ENCODE measurements at places on chromosomes 7 and 10. TPM values are rescaled to one million over a fixed set of nuclear protein-coding genes. Genes with fewer than 3 reads are reported as not detected.

The NPC1L1 gene
- total RNA-seq: 0.16 TPM

DNA sequence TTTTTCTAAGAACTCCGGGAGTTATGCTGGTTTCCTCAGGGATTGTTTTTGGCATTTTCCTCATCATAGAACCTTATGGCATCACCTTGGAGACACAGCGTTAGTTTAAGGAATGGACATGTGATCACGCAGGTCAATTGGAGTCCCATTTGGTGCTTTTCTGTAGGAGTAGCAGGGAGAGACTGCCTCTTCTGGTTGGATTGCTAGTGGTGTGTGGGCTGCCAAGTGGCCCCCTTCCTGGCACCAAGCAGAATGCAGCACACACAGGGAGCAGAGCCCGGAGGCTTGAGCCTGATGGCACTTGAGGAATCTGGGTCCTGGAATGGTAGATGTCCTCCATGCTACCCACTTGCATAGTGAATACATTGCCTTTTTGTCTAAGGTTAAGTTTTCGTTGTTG, 57.9 kb downstream of the SDK1 start:
- DNase-seq: no peak

- no peak for DNase-seq
Observed at GRCh38 chr7:29045258-29046086, 87.3 kb upstream of the TRIL start.

DNA sequence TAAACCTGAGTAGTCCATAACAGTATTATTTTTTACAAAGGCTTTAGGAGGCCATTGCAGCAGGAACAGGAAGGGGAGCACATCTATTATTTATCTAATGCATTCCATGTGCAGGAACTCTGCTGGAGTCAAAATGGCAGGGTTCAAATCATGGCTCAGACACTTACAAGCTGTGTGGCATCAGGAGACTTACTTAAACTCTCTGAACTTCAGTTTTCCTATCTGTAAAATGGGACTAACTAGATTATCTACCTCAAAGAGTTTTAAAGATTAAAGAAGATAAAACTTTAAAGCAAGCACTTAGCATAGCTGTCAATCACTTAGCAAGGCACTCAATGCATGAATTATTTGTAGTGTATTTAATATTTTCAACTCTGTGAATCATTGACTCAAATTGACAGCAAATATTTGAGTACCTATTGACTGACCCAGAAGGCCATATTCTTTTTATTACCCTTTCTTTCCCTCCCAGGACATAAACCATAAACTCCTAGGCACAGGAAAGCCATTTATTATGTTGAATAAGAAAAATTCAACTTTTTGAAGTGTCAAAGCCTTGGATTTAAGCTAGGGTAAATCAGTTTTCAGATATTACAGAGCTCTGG, 115.8 kb upstream of the FAM204A start:
- DNase-seq: no peak

- no peak for DNase-seq
Observed at GRCh38 chr10:12351447-12351846, 2.1 kb downstream of the CAMK1D start.

DNA sequence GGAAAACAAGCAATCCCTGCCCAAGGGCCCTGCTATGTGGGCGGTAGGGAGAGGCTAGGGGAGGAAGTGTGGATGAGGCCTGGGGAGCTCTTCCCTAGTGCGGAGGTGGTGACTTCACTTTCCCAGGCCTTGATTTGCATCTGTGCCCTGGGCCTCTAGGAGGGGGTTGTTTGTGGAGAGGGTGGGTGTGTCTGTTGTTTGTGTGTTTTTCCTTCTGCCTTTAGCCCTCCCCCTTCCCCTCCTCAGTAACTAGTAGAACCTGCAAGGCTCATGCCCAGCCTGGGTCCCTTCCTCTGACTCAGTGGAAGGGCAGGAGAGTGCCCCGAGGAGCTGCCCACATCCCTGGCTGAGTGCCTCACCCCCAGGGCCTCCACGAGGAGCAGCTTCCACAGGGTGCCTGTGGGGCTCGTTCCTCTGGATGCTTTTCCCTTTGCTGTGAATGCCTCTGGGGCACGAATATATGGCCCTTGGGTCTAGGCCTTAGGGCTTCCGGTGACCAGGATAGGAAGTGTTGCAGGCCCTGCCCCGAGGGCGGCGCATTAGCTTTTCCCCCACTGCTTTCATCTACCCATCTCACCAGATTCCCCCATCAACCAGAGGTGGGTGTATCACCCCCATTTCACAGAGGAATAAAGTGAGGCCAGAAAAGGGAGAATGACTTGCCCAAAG, 89.4 kb upstream of the DUSP5 start:
- no peak for DNase-seq

- DNase-seq: no peak
Observed at GRCh38 chr7:148962440-148962822, 65.9 kb downstream of the PDIA4 start.

Data from occipital lobe (tissue), 3 donors.